Spleen (tissue), 13 donors: ENCODE measurements at places on chromosomes 1 and 21. TPM values are rescaled to one million over a fixed set of nuclear protein-coding genes. Genes with fewer than 3 reads are reported as not detected.

DNA sequence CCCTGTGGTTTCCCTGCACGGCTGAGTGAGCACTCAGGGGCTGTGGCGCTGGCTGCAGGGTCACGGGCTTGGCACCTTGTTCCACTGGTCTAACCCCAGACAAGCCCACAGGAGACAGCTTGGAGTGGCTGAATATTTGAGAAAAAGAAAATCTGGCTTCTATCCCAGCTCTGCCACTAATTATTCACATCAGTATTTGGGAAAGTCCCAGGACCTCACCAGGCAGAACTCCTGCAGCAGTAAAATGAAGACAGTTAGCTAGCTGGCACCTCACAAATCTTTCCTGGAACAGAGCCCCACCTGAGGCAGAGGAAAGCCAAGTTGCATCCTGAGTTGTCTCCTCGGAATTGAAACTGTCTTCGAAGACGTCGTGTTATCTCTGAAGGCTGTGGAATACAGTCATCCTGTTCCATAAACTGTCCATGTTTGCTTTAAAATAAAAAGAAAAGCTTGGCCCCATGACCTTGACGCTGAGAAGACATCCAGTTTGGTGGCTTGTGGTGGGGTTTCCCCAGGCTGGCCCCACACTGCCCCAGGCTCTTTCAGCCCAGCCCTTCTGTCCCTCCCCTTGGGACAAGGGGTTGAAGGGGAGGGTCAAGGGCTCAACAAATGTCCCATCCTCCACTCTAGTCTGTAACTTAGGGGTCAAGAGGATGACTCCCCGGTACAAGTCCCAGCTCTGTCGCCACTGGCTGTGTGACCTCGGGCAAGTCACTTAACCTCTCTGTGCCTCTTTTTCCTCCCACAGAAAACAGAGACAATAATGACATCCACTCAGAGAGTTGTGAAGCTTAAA is 93.8 kb upstream of the TMPRSS2 start:
- no peak for DNase-seq

- DNase-seq, result no peak
Measured at GRCh38 chr21:33455686-33456446, 23.9 kb downstream of the TMEM50B start.

DNA sequence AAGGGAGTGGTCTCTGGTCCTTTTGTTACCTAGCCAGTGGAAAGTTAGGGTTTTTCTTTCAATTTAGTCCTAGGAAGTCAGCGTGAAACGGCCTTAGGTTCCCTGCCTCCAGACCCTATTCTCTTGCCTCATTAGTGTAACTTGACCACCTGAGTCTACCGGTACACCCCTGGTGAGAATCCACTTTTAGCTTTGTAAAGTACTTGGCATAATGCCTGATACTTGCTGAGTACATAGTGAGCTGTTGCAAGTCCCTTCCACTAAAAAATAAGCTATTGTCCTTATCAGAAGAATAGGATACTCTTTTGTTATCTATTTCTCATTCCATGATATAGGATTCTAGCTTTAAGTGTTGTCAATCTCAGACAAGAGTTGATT is 228.8 kb downstream of the ST6GALNAC3 start:
- no peak for DNase-seq

USH2A gene
- not detected for total RNA-seq

DNA sequence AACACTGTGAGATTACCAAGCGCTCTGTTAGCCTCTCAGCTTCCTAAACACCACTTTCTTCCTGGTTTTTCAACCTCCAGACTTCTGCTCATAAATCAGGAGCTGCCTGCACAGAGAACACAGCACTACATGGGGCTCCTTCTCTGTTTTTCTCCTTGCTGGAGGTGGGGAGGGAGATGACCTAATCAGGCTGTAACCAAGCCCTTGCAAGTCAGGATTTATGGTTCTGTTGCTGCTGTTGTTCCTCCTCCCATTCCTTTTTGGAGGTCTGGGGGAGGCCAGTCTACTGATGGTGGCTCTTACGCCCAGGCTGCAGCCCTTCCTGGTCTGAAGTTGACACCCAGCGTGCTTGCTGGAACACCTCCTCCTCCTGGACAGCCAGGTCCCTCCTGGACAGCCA is 80.9 kb upstream of the AJAP1 start:
- DNase-seq, result no peak

DNA sequence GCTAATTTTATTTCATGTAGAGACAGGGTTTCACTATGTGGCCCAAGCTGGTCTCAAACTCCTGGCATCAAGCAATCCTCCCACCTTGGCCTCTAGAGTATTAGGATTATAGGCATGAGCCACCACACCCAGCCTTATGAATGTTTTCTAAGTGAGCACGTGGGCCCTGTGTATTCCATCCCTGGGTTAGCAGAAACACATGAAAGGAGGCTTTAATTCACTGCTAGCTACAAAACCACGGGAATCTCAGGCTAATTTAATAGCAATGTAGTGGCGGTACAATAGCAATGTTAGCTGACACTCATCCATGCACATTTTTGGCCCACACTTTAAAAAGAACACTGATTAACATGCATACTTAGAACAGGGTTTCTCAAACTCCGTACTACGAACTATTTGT is 32.0 kb downstream of the VTCN1 start:
- DNase-seq, result no peak

DNA sequence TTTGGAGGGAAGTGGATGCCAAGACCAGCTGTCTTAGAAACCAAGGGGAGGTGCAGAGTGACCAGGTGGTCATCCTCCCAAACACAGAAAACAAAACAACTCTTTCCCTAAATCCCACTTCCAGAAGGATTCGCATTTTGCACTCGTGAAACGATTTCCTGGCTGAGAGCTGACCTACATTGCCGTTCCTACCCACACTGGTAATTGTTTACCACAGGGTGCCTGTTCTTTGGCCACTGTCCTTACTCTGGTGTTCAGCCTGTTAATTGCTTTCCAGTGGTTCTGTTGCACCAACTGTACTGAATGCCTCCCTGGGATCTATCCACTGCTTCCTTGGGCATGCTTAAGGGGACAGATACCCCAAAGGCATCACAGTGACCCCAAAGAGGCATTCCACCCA is 23.2 kb upstream of the PLA2G2C start:
- DNase-seq, result no peak

- no peak for DNase-seq
Measured at GRCh38 chr1:117166076-117166475, 44.5 kb upstream of the TRIM45 start.

AADACL4 gene
- 0.23 TPM for total RNA-seq

- DNase-seq, result no peak
Measured at GRCh38 chr1:233520261-233521191, 93.4 kb upstream of the KCNK1 start.

GRCh38 chr1:107467286-107467685 is 326.4 kb downstream of the NTNG1 start:
- no peak for DNase-seq

C8A gene
- not detected for total RNA-seq

DNA sequence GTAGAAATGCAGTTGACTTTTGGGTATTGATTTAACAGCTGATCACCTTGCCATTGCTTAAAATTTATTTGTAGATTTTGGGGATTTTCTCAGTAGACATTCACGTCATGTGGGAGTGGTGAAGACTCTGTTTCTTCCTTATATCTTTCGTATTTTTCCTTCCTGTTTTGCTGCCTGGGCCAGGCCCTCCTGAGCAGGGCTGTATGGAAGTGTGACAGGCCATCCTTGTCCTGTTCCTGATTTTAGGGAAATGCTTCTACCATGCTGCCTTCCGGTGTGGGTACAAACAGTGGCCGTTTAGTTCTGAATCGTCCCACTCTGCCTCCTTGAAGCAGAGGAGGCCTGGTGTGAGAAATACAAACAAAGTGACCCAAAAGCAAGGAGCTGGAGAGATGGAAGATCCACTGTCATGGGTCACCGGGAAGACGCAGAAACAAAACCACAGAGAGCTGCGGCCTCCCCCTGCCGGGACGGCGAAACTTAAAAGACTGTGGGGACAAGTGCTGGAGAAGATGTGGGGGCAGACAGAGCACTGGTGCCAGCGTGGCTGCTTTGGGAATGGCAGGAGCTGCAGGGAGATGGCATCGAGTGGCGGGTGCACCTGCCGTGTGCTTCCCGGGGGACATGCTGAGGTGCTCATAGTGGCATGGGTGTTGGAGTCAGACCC is 7.6 kb downstream of the AGPAT3 start:
- peak; percentile 51 for DNase-seq

DNA sequence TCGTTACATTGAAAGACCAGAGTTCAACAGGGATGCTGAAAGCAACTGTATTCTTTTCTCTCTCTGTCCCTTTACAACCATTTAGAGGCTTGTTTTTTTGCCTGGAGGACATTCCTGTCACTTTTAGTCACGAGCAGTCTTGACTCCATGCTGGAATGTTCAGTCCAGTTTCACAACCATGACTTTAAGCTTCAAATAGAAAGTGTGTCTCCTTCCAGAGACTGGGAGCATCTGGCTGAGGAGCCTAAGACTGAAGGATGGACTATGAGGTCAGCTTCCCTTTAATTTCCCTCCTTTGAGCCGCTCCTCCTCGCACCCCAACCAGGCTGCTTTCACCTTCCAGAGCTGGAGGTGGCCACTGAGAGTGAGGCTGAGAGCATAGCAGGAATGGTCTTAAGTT is 10.5 kb upstream of the RYR2 start:
- no peak for DNase-seq

- DNase-seq, result no peak
Measured at GRCh38 chr1:160431006-160431405, 30.6 kb downstream of the VANGL2 start.

DCST1 gene
- total RNA-seq, result not detected

DNA sequence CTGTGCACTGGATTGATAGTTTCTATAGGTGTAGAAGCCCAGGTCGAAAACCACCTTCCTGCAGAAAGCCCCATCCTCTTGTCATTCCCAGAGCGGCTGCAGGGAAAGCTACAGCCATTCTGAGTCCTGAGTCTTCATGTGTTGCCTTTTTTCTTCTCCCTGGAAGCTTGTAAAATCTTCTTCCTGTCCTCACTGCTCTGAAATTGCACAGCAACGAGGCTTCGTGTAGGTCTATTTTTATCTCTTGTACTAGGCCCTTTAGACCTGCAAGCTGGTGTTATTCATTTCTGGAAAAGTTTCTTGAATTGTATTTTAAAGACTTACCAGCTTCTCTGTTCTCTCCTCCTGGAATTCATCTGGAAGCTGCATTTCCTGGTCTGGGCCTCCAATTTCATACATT is 44.2 kb upstream of the ETS2 start:
- DNase-seq, result no peak

DNA sequence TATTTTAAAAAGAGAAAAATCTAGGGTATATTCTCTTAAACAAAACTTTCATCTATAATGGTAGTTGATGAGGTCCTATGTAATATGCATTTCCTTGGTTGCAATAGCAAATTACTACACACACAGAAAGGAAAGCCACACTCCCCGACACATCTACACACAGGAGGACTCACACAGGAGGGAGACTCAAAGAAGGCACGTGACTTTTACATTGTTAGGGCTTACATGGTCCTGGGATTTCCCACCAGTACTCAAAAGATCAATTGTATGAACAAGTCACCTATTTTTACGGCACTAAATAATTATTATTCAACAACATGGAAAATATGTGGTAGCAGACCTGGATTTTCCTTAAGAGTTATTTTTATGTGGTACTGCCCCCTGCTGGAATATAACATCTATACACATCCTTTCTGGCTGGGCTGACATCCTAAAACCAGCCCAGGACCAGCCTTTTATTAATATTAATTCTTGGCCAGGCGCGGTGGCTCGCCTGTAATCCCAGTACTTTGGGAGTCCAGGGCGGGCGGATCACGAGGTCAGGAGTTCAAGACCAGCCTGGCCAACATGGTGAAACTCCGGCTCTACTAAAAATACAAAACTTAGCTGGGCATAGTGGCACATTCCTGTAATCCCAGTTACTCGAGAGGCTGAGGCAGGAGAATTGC is 33.9 kb upstream of the LGALS8 start:
- no peak for DNase-seq

DNA sequence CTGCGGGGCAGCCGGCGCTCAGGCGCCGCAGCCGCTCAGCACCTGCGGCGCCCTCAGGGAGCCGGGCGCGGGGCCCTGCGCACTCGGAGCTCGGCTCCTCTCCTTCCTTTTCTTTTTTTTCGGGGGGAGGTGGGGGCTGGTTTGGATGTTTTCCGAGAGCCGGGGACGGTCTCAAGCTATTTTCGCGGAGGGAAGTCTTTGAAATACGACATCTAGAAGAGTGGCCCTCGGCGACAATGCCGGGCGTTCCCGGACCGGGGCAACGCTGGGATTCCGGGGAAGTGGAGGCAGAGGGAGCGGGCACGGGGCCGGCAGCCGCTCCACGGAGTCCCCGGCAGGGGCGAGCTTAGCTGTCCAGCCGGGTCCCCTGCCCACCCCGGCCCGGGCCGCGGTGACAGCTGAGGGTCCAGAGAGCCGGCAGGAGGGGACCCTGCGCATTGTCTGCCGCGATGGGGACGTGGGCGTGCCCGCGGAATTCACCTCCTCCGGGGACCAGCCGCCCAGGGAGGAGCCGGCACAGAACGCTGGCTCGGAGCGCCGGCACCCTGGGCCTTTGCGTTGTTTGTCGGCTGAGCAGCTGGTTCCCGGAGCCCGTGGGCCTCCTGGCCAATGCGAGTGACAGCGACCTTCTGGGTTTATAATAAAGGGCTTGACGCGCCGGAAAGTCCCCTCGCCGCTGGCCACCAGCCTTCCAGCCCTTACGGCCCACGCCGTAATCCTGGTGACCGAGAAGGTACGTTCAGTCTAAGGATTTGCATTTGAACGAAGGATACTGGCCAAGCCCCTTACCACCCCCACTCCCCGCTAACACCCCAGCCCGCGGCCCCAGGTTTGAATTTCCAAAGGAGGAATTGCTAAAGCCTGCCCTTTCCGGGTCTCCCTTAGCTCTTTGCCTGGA is 582 bp downstream of the SLC37A1 start:
- peak; percentile 91 for DNase-seq

CFAP141 gene
- total RNA-seq, result not detected

DNA sequence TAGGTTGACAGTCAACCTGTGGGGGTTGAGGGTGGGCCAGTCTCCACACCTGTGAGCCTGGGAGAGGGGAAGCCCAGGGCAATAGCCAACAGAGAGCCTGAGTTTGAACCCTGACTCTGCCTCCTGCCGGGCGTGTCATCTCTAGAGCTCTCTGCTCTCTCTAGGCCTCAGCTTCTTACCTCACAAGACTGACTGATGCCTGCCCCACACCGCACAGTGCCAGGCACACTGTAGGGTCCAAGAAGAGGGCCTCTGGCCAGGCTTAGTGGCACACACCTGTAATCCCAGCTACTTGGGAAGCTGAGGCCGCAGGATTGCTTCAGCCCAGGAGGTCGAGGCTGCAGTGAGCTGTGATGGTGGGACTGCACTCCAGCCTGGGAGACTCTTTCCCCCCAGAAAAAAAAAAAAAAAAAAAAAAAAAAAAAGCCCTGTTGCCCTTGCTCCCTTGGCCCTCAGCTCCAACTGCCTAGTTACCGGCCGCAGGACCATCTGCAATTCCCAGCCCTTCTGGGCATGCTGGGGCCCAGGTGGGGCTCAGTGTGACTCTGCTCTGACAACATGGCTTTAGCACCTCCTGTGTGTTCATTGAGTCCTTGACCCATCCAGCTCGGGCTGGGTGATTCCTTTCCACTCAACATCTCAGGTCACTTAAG is 25.1 kb downstream of the GRHL3 start:
- no peak for DNase-seq

TMEM240 gene
- not detected for total RNA-seq
